ENCODE measurements at places on chromosomes 13 and 19.
A peak's percentile ranks its signal among the peaks of the same experiment; 100 is the strongest.

DNA sequence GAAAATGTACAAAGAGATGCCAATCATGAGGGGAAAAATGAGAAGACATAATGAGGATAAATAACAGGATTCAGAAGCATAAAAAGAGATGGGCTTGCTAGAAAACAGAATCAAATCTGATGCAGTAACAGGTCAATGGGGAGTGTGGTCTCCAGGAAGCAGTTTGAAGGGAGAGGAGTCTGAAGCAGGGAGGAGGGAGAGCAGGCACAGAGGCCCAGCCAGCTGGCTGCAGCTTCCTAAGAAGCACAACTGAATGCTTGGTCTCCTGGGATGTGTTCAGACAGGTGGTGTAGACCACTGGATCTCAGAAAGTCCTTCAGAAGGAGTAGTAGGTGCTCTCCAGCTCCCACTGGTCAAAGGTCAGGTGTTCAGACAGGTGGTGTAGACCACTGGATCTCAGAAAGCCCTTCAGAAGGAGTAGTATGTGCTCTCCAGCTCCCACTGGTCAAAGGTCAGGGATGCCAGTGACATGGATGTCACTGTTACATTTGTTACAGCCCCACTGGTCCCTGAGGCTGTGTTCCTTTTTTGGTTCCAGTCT lies 68.3 kb upstream of the UBAC2 start:
- no peak for DNase-seq

GRCh38 chr19:37506387-37507166 lies at the start of gene ZNF793:
Gene ZNF793, plus strand, starts transcription at chr19:37506939. Its CDS starts 16,501 bp downstream, at chr19:37523440.
- peak; percentile 74 for DNase-seq

DNA sequence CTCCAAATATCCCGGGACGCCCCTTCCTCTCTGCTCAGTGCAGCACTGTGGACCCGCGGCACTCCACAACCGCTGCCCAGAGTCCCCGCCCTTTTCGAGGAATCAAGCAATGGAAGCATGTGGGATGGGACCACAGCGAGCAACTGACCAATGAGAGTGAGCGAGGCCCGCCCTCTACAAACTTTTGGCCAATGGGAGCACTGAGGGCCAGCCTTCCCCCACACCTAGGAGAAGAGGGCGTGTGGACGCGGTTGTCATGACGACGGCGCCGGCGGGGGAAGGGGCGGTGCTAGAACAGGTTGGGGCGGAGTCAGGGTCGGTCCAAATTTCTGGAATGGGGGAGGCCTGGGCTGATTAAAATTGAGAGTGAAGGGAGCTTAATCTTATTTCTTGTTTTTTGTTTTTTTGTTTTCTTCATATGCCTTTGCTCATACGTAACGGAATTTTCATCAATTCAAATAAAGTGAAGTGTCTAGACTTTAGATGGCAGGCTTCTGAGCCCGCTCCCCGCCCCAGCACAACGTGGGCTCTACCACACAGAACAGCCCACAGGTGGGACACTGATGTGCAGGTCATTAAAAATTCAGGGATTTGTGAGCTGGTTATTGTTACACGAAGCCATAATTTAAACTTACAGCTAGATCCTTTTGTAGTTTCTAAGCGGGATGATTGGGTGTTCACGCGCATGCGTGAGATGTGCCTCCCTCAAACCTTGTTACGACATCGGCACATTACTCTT lies at the start of gene DNAAF3:
TSS of gene DNAAF3 (minus strand) at position 84 of the 739 bp plus-strand sequence. CDS start 200 bp downstream, outside the sequence.
- DNase-seq, result peak; percentile 100

- no peak for DNase-seq
These were observed 68.6 kb downstream of the SPACA7 start for GRCh38 chr13:112444416-112445399.

- no peak for DNase-seq
These were observed 134.3 kb upstream of the SLITRK5 start for GRCh38 chr13:87536899-87537298.

DNA sequence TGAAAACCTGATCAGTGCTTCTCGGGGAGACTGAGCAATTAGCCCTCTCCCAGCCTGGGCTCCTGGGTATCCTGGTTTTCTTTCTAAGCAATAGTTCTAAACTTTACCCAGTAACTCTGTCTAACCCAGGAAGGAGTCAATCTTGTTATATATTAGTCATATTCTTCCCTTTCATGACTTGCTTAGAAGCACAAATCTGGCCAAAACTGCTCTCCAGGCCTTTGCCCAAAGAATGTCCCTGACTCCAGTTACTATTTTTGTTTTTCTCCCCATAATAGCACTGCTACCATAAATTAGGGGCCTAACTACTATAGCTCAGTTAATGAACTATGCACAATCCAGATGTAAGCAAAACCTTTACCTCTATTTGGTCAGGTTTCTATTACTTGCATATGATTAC lies 355.8 kb upstream of the HTR2A start:
- peak; percentile 8 for DNase-seq

- DNase-seq, result no peak
These were observed 85.6 kb downstream of the GNG7 start for GRCh38 chr19:2616741-2617392.

DNA sequence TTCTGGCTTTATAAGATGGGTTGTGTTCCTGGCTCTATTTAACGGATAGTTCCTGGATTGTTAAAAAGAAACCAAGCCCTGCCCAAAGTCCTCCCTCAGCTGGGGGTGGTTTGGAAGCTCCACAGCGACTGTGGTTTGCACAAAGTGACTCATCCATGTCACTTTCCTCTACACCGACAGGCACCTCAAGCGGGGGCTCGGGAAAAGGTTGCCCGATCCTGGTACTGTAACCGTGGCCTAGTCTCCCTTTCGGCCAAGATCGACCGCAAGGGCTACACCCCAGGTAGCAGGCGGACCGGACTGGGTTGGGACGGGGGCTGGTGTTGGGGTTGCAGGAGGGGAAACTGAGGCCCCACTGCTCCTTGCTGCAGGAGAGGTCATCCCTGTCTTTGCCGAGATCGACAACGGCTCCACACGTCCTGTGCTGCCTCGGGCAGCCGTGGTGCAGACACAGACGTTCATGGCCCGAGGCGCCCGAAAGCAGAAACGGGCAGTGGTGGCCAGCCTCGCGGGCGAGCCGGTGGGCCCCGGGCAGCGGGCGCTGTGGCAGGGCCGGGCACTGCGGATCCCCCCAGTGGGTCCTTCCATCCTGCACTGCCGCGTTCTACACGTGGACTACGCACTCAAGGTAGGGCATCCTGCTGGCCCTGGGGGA lies 1.6 kb downstream of the ARRDC2 start:
- DNase-seq, result no peak

DNA sequence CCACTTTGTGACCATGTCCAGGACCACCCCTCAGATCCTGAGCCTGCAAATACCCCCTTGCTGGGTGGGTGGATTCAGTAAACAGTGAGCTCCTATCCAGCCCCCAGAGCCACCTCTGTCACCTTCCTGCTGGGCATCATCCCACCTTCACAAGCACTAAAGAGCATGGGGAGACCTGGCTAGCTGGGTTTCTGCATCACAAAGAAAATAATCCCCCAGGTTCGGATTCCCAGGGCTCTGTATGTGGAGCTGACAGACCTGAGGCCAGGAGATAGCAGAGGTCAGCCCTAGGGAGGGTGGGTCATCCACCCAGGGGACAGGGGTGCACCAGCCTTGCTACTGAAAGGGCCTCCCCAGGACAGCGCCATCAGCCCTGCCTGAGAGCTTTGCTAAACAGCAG lies 7.7 kb upstream of the CEACAM7 start:
- DNase-seq, result no peak

- DNase-seq, result no peak
These were observed 47.4 kb downstream of the SMAD9 start for GRCh38 chr13:36872621-36873020.

DNA sequence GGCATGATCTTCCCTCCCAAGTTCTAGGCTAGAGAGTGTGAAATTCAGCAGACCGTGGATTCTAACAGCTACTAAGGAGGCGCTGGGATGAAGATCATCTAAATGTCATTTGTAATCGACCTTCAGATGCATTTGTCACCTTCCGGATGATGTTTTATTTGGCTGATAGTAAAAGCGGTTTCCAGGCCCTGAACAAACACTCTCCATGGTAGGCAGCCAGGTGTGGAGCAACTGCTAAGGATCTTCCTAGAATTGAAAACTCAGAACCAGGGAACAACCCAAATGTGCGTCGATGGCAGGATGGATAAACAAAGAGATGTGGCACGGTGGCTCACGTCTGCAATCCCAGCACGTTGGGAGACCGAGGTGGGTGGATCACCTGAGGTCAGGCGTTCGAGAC lies 107.2 kb upstream of the CACNA1A start:
- no peak for DNase-seq

GRCh38 chr19:47644743-47645482 lies 36.0 kb downstream of the BICRA start:
- no peak for DNase-seq

GRCh38 chr13:24511019-24511815 lies 1.4 kb downstream of the PARP4 start:
- peak; percentile 72 for DNase-seq

GRCh38 chr13:50531917-50532899 lies 311.3 kb downstream of the DLEU7 start:
- no peak for DNase-seq

DNA sequence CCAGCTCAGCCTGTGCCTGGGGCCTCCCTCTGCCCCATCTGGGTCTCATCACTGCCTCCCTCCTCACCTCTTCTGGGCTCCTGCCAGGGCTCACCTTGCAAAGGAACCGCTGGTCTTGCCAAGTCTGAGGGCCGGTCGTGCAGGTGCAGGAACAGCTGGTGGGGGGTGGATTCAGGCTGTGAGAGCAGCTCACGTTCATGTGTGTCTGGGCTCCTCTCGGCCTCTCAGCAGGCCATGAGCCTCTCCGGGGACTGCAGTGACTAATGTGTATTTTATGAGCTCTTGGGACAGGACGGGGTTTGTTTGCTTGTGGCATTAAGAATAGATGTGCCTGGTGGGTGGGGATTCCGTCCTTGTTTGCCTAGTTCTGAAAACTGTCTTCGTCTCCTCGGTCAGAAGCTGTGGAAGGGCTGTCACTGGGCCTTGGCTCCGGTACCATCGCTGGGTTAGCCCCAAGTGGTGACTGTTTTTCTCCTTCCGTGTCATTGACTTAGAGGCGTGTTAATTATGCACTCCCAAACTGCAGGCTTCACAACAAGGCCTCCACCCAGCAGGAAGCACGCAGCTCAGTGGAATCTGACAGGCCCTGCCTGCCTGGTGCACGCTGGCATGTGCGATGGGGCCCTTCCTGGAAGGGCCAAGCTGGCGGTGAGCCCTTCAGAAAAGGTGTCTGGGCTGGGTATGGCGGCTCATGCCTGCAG lies 77.6 kb downstream of the KDM4B start:
- no peak for DNase-seq

- DNase-seq, result no peak
These were observed 15.4 kb upstream of the SBNO2 start for GRCh38 chr19:1189419-1189818.

DNA sequence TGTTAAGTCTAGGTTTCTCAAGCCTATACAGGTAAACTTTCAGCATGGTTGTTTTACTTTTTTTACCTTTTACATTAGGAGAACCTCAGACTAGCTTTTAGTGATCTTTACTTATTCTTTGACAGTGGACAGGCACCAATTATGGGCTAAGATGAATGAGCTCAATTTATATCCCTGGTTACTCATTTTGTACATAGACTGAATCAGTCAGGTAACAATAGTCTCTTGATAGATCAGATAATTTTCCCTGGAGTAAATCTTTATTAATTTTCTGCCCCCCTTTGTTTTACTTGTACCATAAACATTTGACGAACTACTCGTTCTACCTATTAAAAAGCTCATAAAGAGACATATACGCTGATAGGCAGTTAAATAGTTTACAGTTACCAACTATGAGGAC lies 22.8 kb downstream of the SPART start:
- no peak for DNase-seq

DNA sequence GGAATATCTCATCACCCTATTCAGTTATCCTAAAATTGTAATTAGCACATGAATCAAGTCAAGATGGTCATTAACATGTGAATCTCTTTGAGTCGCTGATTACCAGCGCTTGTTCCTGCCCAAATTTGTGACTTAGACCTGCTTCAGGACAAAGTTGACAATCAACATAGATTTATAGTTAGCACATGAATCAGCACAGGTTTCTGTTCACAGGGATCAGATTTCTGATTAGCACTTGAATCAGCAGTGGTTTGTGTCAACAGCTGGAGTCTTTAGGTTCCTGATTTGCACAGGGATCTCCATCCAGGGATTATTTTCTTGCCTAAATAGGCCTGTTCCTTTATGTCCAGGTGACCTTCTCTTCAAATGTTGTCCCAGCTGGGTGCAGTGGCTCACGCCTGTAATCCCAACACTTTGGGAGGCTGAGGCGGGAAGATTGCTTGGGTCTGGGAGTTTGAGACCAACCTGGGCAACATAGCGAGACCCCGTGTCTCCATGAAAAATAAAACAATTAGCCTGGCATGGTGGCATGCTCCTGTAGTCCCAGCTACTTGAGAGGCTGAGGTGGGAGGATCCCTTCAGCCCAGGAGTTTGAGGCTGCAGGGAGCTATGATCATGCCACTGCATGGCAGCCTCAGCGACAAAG lies 3.8 kb upstream of the LRFN3 start:
- no peak for DNase-seq

GRCh38 chr13:20395061-20395916 lies 130.4 kb downstream of the CRYL1 start:
- DNase-seq, result no peak

GRCh38 chr13:99982036-99982730 lies 599 bp downstream of the ZIC2 start:
- no peak for DNase-seq

GRCh38 chr13:48561466-48562235 lies 28.8 kb upstream of the RCBTB2 start:
- DNase-seq, result no peak

- DNase-seq, result no peak
These were observed 56.5 kb downstream of the KCTD12 start for GRCh38 chr13:76829572-76830327.

- DNase-seq, result no peak
These were observed 3.7 kb downstream of the SLC25A42 start for GRCh38 chr19:19067276-19068072.

GRCh38 chr13:77728265-77729125 lies 31.0 kb downstream of the SLAIN1 start:
- DNase-seq, result no peak

- no peak for DNase-seq
These were observed 48.7 kb upstream of the GPR183 start for GRCh38 chr13:99356012-99356261.

DNA sequence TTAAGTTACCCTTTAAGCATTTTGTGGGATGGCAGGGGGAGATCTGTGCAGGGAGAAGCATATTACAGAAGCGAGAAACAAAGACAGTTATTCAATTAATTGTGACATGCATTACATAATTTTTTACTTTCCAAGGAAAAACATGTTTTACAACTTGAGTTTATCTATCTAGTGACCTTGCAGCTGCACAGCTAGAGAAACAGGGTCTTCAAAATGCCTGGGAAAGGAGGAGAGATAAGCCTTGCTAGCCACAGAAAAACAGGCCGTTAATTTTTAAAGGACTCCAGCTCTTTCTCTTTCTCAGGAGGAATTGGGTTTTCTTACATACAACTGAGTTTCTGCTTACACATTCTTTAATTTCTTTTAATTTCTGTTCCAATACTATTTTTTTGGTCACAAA lies 14.8 kb upstream of the ZNF431 start:
- no peak for DNase-seq

- DNase-seq, result no peak
These were observed 267.5 kb upstream of the ARGLU1 start for GRCh38 chr13:106835477-106835876.

- no peak for DNase-seq
These were observed 10.4 kb downstream of the ZNF93 start for GRCh38 chr19:19911150-19911549.

GRCh38 chr13:86087244-86087643 lies 288.0 kb upstream of the SLITRK6 start:
- no peak for DNase-seq

Data from AG08396 (cell line).